NCI-H1694 (cell line): ENCODE measurements at places on chromosomes 1 and 21.
A peak's percentile ranks its signal among the peaks of the same experiment; 100 is the strongest.

DNA sequence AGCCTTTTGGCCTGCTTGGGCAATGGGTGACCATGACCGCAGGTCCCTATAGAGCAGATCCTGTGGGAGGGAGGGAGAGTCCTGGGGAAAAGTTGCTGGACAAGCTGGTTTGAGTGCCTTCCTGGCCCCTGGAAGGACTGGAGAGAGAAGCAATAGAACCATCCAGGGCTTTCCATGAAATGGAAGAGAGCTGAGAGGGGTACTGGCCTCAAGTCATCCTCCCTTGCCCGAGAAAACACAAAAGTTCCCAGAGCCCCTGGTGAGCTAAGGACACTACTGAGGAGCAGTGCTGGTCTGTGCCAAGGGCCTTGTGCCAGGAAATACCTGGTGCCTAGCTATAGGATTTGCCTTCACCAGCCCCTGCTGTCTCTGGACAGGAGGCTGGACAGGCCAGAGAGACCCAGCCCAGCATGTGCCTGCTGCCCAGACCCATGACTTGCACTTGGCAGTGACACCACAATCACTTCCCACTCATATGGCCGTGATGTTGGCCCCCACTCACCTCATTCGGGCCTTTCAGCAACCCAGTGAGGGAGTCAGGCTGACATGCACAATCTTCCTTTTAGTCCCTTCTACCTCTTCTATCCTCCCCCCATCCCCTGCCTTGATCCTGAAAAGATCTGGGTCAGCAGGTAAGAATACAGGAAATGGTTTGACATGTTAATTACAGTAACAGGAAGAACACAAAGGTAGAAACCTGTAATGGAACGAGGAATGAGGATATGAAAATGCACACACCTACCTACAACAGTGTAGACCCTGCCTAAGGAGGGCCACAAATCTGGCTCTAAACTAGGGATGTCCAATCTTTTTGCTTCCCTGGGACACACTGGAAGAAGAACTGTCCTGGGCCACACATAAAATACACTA, 7.0 kb downstream of the SH3BP5L start:
- no peak for DNase-seq

- DNase-seq = no peak
Measured at GRCh38 chr1:193419295-193419694, 232.9 kb upstream of the B3GALT2 start.

- DNase-seq = no peak
Measured at GRCh38 chr1:37741662-37742061, 23.3 kb downstream of the EPHA10 start.

DNA sequence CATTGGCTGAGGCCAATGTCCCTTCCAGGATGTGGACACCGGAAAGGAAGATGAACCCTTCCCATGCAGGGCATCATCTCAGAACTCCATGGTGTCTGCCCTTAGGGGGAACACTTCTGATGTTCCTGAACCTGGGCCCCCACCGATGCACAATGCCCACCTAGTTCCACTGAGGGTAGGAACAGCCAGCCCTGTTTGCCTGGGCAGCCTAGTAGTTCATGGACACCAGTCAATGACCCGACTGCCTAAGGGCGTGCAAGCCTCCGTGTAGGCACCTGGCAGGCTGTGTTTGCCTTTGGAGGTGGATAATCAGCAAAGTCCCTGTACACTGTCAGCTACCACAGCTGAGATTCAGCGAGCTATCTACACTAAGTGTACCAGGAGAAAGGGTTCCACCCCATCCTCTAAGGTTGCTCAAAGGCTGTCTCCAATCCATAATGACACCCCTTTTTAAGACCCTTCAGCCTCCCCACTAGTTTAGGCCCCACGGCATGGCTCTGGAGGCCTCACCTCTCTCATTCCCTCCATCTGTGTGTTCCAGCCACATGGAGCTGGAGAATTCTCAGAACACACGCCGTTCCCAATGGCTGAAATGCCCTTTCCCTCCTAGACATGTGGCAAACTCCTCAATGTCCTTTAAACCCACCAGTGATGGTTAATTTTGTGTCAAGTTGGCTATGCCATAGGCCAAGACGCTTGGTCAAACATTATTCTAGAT, 124.8 kb upstream of the EDN2 start:
- DNase-seq = no peak

GRCh38 chr21:27391990-27392389, 425.1 kb upstream of the ADAMTS5 start:
- no peak for DNase-seq

DNA sequence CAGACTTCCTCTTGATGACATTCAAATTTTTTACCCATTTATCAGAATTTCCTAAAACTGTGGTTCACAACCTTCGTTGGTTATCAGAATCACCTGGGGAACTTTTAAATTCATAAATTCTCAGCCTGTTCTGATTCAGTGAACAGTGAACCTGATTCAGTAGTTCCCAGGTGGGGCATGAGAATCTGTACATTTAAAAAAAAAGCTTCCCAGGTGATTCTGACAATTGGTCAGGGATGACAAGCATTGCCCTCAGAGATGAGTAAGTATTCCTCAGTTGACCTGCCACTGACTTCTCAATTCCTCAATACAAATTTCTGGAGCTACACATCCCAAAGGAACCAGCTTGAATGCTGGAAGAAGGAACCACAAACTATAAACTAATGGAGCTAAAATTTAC, 23.5 kb upstream of the CR2 start:
- DNase-seq = no peak

DNA sequence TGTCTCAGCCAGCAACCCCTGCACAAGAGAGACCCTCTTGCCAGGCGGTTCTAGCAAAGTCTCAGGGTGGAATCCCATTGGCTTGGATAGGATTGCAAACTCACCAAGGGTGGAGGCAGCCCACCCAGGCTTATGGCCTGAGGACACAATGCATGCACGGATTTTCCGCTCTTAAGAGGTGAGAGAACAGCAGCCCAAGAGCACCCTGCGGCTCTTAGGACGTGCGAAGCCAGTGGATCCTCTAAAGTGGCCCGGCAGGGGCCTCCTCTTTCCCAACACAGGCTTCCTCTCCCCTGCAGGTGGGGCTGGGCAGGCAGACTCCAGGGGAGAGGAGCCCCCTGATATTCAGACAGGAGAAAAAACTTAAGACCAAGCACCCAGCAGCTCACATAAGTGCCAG, 31.2 kb upstream of the TMEM51 start:
- no peak for DNase-seq

- DNase-seq = no peak
Measured at GRCh38 chr1:232033285-232033684, 406.7 kb downstream of the DISC1 start.

DNA sequence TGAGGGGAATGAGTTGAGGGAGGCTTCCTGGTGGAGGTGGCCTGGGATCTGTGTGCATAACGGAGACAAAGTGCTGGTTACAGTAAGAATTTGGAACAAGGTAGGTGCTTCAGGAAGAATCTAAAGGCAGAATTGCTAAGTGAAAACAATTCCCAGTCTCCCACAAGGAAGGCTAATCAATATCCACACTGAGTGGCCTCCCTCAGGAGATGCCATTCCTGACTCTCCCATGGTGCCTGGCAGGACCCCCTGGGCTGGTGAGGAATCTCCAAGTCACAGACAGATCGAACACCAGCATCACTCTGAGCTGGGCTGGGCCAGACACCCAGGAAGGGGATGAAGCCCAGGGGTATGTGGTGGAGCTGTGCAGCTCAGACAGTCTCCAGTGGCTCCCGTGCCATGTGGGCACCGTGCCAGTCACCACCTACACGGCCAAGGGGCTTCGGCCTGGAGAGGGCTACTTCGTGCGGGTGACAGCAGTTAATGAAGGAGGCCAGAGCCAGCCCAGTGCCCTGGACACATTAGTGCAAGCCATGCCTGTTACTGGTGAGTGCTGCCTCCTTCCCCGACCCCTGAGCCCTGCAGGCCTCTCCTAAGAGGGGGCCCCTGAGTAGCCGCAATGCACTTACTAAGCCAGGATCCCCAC, 30.7 kb downstream of the IGFN1 start:
- DNase-seq = no peak

- no peak for DNase-seq
Measured at GRCh38 chr1:161866241-161866640, 100.1 kb downstream of the ATF6 start.

DNA sequence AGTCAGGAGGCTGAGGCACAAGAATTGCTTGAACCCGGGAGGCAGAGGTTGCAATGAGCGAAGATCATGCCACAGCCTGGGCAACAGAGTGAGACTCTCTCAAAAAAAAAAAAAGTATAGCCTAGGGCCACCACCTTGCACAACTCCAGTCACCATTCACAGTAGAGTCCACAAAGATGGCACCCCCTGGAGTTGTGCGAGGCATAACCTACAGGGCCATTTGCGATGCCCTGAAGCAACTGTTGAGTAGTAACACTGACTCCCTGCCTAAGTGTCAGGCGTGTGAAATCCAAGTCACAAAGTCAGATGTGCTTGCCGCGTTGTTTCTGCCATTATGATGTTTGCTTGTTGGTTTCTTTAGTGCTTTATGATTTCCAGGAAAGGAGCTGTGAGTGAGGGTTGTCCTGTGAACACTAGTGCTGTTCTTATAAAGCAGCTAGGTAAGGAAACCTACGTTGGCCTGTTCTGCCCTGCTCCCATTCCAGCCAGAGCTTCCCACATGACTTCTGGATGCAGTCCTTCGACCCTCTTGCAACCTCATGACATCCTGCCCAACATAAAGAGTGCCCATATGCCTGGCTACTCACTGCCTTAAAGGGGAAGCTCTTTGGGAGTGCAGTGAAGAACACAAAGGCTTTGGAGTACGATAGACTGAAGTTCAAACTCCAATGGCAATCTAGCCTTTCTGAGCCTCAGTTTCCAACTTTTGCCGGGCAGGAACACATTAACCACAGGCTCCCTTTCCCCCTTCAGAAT, 29.8 kb downstream of the FHAD1 start:
- no peak for DNase-seq

- DNase-seq = no peak
Measured at GRCh38 chr1:95201905-95202304, 32.1 kb upstream of the RWDD3 start.

DNA sequence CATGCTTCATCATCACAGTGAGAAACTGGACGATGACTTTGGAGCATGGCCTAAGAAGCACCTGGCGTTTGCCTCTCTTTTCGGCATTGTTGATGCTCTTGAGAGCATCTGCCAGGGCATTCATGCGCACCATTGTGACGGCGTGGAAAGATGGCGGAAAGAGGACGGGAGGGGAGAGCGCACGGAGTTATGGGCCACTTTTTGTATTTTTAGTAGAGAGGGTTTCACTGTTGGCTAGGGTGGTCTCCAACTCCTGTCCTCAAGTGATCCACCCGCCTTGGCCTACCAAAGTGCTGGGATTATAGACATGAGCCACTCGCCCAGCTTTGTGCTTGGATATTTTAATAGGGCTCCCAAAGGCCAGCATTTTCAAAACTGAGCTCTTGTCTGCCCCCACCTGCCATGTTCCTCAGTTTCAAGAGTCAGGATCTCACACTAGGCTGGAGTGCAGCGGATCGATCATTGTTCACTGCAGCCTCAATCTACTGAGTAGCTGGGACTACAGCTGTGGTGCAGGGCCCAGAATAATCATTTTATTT, 5.3 kb downstream of the RPS8 start:
- no peak for DNase-seq

DNA sequence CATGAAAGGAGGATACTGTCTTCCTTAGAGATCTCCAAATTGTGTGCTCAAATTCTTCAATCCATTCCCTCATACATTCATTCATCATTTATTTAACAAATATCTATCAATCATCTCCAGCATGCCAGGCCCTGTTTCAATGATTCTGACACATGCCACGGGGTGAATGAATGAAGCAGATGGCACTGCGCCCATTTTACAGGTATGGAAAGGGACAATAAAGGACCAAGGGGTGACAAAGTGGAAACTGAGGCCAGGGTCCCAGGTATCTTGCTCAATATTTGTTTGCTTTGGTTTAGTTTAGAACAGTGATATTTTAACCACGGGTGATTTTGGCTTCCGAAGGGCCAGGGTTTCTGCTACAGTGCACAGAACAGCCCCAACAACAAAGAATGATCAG, 321.6 kb upstream of the RUNX1 start:
- no peak for DNase-seq

DNA sequence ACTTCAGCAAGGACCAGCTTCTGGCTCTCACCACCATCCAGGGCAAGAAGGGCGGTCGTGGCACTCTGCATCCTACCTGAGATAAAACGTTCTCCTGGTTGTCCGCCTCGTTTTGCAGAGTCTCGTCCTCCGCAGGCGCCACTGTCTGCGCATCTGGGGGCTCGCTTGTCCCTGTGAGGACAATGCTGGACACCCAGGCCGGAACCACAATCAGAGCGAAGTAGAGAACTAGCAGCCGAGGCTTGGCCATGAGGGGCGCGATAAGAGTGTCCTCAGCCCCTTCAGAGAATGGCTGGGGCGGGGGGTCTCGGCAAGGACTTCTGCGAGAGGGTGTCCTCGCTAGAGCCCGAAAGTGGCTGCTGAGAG, 505 bp downstream of the OLFML2B start:
- DNase-seq = no peak

DNA sequence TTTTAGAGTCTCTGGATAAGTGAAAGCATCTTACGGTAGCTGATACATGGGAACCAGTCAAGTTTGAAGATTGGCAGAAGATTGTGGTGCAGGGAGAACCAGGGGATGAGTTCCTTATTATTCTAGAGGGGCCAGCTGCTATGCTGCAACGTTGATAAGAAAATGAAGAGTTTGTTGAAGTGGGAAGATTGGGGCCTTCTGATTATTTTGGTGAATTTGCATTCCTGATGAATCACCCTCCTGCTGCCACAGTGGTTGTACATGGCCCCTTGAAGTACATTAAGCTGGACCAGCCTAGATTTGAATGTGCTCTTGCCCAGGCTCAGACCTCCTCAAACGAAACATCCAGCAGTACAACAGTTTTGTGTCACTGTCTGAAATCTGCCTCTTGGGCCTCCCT, 45.9 kb downstream of the BTBD8 start:
- DNase-seq = no peak

DNA sequence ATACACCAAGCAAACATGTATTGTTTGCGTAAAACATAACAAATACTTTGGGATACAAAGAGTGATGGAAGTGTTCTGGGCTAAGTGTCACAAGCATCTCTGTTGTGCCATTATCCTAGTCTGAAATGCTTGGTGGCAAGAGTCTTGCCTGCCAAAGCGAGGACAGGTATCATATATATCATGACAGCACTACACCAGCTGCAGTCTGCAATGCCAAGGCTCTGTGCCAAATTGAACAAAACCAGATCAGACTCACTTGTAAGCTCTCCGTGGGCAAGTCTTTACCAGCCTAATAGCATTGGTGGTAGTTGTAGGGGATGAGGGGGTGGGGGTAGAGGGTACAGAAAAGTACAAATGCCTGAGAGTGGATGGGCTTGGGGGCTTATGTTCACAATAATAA, 119.2 kb downstream of the RWDD3 start:
- DNase-seq = peak; percentile 79

DNA sequence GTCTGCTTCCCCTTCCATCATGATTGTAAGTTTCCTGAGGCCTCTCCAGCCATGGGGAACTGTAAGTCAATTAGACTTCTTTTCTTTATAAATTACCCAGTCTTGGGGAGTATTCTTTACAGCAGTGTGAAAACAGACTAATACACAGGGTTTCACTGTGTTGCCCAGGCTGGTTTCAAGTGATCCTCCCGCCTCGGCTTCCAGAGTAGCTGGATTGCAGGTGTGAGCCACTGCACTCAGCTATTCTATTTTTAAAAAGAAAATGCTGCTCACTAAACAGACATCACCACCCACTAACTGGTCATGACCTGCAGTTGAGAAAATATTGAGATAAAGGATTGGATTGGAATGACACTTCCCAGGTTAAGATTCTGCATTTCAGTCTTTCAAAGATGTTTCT, 20.8 kb upstream of the SLC2A7 start:
- DNase-seq = no peak
